ENCODE measurements at places on chromosomes 6 and 20.

GRCh38 chr6:46393940-46394337 lies 97.3 kb downstream of the RCAN2 start:
- no peak for DNase-seq

DNA sequence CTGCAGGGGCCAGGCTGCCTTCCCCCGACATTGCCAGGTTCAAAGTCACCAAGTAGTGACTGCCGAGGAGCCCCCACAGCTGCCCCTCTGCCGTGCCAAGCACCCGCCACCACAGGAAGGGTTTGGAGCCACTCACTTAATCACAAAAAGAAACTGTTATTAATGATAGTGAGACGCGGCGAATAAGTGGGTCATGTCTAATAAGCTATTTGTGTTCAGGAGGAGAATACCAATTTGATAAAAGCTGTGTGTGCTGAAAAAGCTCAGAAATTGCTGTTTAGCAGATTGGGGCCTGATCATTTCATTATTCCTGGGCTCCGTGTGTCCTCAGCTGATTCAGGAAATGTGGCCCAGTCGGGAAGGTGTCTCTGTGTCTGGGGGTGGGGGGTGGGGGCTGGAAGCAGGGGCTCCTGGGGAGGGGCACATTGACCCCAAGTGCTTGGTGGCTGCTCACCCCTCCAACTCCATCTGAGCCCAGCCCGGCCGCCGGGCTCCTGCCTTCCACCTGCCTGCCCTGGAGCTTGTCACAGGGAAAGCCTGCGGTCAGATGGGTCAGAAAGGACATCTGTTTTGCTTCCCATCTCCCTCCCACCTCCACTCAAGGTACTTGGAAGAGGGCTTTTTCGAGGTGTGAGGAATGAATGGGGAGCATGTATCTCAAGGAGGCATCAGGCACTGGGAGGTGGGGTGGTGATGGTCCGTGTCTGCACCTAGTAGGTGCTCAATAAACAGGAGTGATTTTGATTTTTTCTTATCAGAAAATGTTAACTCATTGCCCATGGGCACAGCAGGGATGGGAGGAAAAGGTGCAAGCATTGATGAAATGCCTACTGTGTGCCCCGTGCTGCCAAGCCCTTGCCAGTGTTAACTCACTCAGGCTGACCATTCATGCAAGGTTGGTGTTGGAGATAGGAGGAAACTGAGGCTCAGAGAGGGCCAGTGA lies 3.0 kb downstream of the VSTM2L start:
- DNase-seq, result no peak

GRCh38 chr20:15204234-15204633 lies 866.8 kb upstream of the FLRT3 start:
- no peak for DNase-seq

DNA sequence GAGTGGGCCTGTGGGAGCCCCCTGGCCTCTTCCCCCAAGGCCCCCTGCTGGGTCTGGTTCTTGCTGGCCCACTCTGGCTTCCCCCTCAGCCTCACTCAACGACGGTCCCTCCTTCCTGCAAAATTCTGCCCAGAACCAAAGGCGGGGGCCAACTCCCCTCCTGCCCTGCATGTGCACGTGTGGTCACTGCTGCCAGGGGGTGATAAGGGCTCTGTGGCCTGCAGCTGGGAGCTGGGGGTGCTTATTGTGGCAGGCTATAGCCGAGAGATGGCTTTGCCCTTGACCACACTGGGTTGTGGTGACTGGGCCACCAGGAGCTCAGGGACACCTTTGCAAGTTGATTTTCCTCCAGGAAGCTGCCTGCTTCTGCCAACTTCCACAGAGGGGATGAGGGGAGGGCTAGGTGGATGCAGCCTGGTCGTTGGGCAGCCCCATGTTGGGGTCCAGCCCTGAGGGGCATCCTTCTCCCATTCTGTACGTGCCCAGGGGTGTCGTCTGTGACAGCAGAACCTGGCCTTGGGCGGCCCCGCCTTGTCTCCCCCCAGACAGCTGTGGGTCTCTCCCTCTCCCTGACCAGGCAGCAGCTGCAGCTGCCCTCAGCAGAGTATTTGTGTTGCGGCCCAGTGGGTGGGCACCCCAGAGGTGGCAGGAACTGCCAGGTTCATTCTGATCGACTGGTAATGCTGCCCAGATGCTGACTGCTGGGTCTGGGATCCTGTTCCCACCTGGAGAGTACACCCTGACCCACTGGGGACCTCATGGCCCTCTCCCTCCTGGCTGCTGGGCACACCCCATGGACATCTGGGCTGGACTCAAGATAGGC lies 5.6 kb downstream of the TCEA2 start:
- no peak for DNase-seq

DNA sequence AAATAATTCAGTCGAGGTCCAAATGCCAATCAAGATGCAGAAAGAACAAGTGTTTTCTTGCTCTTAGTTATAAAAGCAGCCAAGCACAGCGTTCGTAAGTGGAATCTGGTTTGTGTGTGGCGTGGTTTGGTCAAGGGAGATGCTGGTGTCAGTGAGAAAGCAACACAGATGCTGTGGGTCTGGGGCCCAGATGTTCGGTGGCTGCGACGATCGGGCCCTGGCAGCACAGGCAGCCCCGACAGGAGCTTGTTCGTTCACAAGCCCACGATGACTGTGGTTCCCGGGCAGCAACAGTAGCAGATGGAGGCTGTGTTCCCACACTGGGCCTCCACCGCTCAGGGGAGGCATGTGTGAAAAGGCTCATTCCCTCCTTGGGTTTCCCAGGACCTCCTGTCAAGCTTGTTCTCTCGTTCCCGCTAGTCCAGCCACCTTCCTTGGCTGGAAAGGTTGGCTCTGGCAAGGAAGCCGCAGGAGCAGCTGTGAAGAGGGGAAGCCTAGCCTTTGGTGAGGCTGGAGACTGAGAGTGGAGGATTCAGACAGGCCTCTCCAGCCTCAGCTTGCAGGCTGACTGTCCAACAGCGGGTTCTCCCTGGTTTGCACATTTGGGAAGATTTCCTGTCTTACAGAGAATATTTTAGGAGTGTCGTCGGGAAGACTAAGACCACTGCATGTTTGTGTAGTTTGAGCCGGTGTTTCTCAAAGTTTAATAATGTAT lies 304.7 kb downstream of the QKI start:
- no peak for DNase-seq

- no peak for DNase-seq
Observed at GRCh38 chr6:26232306-26232939, 132.6 kb upstream of the BTN3A2 start.

DNA sequence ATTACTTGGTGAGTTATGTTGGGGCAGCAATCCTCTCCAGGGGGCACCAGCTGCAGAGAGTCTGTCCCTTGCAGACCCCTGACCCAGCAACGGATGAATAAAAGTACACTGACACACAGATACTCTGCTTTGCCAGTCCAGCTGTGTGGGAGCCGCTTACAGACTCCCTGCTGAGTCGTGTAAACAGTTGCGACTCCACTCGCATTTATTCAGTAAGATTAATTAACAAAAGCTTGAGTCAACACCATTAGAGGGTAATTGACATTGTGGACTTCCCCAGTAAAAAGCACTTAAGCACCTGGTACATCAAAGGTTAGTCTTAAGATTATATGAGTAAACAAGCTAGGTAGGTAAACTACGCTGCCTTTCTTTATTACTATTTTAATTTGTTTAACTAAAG lies 92.0 kb upstream of the TMEM181 start:
- no peak for DNase-seq

GRCh38 chr6:74577619-74578018 lies 628.2 kb downstream of the COL12A1 start:
- no peak for DNase-seq

DNA sequence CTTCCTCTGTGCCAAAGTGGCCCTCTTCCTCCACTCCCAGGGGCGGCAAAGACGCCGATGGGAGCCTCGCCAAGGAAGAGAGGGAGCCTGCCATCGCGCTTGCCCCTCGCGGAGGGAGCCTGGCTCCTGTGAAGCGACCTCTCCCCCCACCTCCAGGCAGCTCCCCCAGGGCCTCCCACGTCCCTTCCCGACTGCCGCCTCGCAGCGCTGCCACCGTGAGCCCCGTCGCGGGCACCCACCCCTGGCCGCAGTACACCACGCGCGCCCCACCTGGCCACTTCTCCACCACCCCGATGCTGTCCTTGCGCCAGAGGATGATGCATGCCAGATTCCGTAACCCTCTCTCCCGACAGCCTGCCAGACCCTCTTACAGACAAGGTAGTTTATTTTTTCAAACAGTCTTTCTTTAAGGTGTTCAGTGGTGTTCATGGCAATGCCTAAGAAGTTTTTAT lies 64.9 kb downstream of the FNDC1 start:
- DNase-seq, result no peak

Measured in hematopoietic multipotent progenitor cell treated with erythropoietin and hydrocortisone succinate and interleukin-3 and kit ligand, for 15 days (in vitro differentiated cells).